Activated CD8-positive, alpha-beta T cell treated with anti-CD3 and anti-CD28 coated beads for 36 hours (primary cell): ENCODE measurements at places on chromosomes 3 and 15. TPM values are rescaled to one million over a fixed set of nuclear protein-coding genes. Genes with fewer than 3 reads are reported as not detected.

DNA sequence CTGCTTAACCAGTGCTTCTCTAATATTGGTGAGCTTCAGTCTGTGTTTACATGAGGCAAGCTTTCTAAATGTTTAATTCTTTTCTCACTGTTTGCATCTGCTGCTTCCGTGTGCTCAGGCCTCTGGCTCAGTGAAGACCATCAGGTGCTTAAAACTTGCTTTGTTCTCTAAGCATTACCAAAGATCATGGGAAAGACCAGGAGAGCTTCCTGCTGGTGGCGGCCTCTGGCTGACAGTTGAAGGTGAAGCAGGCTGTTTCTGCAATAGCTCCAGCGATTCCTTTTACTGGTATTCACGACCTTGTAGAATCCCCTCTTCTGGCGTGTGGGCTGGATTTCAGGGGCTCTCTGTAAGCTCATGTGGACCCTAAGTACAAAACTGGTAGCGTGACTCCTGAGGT lies 45.1 kb downstream of the EDEM1 start:
- no peaks in the 10 kb centered on the region for H3K27me3 ChIP-seq
- no peaks in the 10 kb centered on the region for H3K36me3 ChIP-seq
- DNase-seq = no peak
- H3K27ac ChIP-seq = no peak overlapping the region

DNA sequence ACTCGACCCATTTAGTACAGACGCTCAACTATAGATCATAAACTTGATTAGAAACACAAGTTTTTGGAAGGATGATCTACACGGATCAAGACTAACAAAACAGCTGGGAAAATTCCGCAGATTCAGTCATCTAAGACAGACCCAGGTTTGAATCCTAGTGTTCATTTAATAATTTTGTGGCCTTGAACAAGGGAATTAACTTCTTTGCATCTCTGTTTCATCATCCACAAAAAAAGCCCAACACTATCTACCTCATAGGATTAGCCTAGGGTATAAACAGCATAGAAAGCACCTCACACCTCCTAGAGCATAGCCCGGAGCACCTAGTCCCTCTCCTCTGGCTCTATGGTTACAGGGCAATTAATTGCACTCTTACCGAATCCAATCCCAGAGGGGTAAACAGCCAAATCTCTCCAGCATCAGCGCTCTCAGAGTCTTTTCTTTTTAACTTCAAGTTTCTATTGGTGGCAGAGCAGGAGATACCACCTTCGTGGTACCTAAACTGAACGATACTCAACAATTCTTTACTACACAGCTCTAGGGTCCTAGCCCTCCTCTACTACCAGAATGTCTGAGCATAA lies 3.5 kb downstream of the TBL1XR1 start:
- no peak for DNase-seq
- peak overlapping the region; percentile 92 for H3K4me3 ChIP-seq
- H3K27ac ChIP-seq = peak overlapping the region; percentile 99
- H3K27me3 ChIP-seq = no peaks in the 10 kb centered on the region
- peaks cover 37% of the 10 kb centered on the region for H3K36me3 ChIP-seq

- peaks cover 4% of the 10 kb centered on the region for H3K4me1 ChIP-seq
- H3K36me3 ChIP-seq = no peaks in the 10 kb centered on the region
- no peak for DNase-seq
- H3K27me3 ChIP-seq = peaks cover 26% of the 10 kb centered on the region
- no peak overlapping the region for H3K4me3 ChIP-seq
Observed at GRCh38 chr15:66760968-66761725, 59.1 kb downstream of the SMAD6 start.

Gene FANCD2OS
- not detected for total RNA-seq

GRCh38 chr3:10600296-10600714 lies 94.9 kb upstream of the ATP2B2 start:
- DNase-seq = no peak
- H3K27ac ChIP-seq = no peak overlapping the region
- H3K27me3 ChIP-seq = peaks cover 44% of the 10 kb centered on the region
- H3K4me3 ChIP-seq = no peak overlapping the region

- no peak overlapping the region for H3K4me3 ChIP-seq
- no peak for DNase-seq
- H3K36me3 ChIP-seq = peaks cover 6% of the 10 kb centered on the region
- H3K4me1 ChIP-seq = peaks cover 12% of the 10 kb centered on the region
- H3K27ac ChIP-seq = no peak overlapping the region
Observed at GRCh38 chr15:25441111-25441510, 2.3 kb upstream of the UBE3A start.

Gene SST
- not detected for total RNA-seq

GRCh38 chr15:66959875-66960274 lies 105.5 kb upstream of the SMAD3 start:
- no peak for DNase-seq
- H3K4me1 ChIP-seq = no peaks in the 10 kb centered on the region
- no peaks in the 10 kb centered on the region for H3K36me3 ChIP-seq

- H3K36me3 ChIP-seq = no peaks in the 10 kb centered on the region
- H3K27ac ChIP-seq = no peak overlapping the region
- H3K4me3 ChIP-seq = no peak overlapping the region
- DNase-seq = no peak
Observed at GRCh38 chr15:58436552-58436951, 4.8 kb downstream of the LIPC start.

Gene C3orf20
- total RNA-seq = 0.20 TPM

- H3K4me1 ChIP-seq = no peaks in the 10 kb centered on the region
- peaks cover 6% of the 10 kb centered on the region for H3K36me3 ChIP-seq
- no peak overlapping the region for H3K27ac ChIP-seq
- H3K27me3 ChIP-seq = no peaks in the 10 kb centered on the region
- no peak overlapping the region for H3K4me3 ChIP-seq
Observed at GRCh38 chr3:17166369-17166768, 281.6 kb downstream of the PLCL2 start.

Gene ITGA11
- 1.7 TPM for total RNA-seq

DNA sequence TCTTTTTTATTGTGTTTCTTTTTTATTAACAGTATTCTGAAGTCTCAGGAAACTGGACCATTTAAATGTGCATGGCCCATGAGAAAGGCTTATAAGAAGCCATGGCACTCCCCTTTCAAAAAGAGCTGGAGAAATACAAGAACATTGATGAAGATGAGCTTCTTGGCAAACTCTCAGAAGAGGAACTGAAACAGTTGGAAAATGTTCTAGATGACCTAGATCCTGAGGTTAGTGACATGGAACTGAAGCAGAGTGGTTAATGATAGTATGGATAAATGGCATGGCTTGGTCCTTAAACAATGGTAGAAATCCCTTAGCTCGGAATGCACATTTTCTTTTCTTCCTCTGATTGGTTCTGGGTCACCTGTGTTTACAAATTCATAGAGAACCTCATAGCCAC lies 14.9 kb downstream of the TMOD2 start:
- H3K4me1 ChIP-seq = peaks cover 8% of the 10 kb centered on the region
- no peak overlapping the region for H3K4me3 ChIP-seq
- DNase-seq = no peak

DNA sequence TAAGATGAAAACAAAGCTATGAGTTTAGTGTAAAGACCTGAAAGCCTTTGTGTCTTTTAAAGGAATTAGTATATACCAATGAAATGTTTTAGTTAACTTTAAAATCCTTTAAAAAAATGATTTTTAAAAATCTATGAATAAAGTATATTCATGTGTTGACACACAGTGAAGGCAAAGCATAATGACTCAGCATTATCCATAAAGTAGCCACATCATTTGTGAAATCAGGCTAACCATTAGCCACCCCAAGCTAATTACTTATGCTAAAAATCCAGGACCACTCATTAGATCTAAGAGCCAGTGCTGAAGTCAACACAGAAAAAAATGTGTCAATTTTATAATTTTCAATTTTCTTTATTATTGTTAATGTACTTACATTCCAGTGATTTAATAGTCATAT lies 310.2 kb downstream of the TBC1D5 start:
- no peaks in the 10 kb centered on the region for H3K4me1 ChIP-seq
- H3K27ac ChIP-seq = no peak overlapping the region
- H3K4me3 ChIP-seq = no peak overlapping the region
- H3K36me3 ChIP-seq = peaks cover 5% of the 10 kb centered on the region
- no peak for DNase-seq
